Naive thymus-derived CD4-positive, alpha-beta T cell (primary cell): ENCODE measurements at places on chromosomes 16 and 17. TPM values are rescaled to one million over a fixed set of nuclear protein-coding genes. Genes with fewer than 3 reads are reported as not detected.

DNA sequence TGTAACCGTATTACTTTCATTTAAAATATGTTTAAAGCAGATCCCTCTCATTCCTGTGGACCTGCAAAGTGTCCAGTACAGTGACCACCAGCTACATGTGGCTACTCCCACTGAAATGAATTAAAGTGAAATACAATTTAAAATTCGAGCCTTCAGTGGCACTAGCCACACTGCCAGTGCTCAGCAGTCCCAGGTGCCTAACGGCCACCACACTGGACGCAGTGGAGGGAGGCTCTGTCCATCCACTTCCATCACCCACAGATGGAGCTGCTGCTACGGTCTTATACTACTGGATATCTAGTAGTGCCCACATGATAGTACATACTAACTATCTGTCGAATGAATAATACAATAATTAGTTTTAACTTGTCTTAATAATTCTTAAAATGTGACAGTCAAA, 2.3 kb upstream of the CBX2 start:
- H3K27ac ChIP-seq: no peak overlapping the region
- DNase-seq: no peak
- peaks cover 7% of the 10 kb centered on the region for H3K4me1 ChIP-seq
- no peaks in the 10 kb centered on the region for H3K36me3 ChIP-seq

GRCh38 chr16:54939510-54940278, 9.0 kb downstream of the IRX5 start:
- no peaks in the 10 kb centered on the region for H3K4me1 ChIP-seq
- no peak for DNase-seq
- no peak overlapping the region for H3K27ac ChIP-seq
- no peaks in the 10 kb centered on the region for H3K36me3 ChIP-seq
- H3K4me3 ChIP-seq: no peak overlapping the region
- peaks cover 14% of the 10 kb centered on the region for H3K27me3 ChIP-seq

Gene SLC12A3
- polyA plus RNA-seq: not detected

Gene SRL
- not detected for polyA plus RNA-seq

Gene KRTAP4-6
- polyA plus RNA-seq: not detected

Gene TRPV2
- polyA plus RNA-seq: 104 TPM
